ENCODE measurements at places on chromosomes 4 and X.

- DNase-seq = no peak
Measured at GRCh38 chr4:96983830-96984229, 1143.9 kb downstream of the PDHA2 start.

DNA sequence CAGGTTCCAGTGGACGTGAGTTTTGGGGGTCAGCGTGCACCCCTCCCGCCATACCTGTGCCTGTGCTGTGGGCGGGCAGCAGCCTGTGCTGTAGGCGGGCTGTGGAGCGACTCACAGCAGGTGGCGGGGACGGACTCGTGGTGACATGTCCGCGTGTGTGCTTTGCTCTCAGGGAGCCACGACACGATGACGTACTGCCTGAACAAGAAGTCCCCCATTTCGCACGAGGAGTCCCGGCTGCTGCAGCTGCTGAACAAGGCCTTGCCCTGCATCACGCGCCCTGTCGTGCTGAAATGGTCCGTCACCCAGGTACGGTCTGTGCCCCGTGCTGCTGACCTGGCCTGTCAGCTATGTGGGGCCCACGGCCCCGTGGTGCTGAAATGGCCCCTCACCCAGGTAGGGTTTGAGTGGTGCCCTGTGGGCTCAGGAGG, 7.4 kb downstream of the PLCXD1 start:
- no peak for DNase-seq

DNA sequence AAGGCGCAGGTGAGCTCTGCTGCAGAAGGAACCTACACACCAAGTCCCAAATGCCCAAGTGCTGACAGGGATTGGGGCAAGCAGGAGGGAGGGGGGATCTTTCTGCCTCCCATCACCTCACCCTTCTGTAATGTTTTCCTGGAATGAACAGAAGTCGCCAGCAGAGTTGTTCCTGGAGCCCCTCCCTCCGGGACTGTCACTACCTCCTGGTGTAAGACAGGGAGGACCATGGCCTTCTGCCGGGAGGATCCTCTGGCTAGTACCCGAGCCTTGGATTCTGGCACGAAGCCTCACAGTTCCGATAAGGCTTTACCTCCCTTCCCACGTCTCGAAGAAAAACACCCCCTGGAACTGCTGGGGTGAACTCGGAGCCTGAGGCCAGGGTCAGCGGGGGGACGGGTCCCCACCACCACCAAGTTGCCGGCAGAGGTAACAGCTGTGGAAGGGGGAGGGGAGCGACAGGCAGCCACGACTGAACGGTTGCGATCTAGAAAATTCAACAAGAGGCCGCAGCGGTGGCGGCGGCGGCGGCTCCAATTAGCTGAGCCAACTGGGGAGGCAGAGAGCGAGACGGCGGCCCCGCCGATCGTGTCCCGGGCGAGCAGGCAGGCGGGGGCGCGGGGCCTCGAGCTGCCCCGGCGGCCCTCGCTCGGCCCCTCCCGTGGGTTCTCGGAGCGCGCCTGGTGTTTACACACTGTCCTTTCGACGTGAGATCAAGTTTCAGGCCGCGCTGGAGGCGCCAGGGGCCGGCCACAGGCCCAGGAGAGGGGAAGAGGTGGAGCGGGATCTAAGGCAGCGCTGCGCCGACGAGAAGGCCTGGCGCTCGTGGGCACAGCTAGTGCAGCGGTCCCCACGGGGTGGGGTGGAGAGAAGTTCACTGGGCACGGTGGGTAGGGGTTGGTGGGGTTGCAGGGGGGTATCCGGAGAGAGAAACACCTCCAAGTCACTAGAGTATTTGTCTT, 53.7 kb upstream of the BCOR start:
- DNase-seq = no peak

DNA sequence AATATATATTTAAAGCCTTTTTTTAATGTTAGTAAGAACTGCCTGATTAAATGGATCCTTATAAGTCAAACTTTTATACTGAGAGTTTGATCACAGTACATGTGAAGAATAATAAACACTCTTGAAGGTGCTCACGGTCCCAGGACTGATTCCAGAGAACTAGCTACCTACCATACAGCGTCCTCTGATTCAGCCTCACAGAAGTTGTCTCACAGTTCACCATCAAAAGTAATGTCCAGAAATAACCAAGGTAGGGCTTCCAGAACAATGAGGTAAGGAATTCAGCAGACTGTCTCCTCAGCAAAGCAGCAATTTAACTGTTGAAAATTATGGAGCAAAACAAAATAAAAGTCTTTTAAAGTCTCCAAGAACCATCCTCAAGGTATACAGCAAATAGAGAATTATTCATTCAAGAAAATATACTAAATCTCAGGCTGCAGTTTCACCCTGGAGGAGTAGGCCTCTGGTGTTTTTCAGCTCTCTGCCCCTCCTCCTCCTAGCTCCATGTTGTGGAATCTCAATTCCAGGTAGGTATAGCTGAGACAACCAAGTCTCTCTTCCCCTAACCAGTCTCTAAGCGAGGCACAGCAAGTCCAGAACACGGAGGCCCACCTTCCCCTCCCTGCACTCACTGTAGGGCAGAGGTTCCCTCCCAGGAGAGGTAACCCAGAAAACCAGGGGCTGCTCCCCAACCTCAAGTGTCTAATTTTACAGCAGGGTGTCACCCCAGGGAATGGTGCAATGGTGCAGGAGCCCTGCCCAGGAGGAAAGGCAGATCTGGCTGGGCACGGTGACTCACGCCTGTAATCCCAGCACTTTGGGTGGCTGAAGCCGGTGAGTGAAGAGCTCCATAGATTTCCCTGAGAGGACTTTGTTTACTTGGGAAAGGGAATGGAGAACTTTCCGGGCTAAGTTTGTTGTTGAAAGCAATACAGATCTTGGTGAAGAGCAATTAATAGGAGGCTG, 28.6 kb downstream of the FAM241A start:
- DNase-seq = no peak
